Keratinocyte (primary cell): ENCODE measurements at places on chromosomes 7 and 10. TPM values are rescaled to one million over a fixed set of nuclear protein-coding genes. Genes with fewer than 3 reads are reported as not detected.

DNA sequence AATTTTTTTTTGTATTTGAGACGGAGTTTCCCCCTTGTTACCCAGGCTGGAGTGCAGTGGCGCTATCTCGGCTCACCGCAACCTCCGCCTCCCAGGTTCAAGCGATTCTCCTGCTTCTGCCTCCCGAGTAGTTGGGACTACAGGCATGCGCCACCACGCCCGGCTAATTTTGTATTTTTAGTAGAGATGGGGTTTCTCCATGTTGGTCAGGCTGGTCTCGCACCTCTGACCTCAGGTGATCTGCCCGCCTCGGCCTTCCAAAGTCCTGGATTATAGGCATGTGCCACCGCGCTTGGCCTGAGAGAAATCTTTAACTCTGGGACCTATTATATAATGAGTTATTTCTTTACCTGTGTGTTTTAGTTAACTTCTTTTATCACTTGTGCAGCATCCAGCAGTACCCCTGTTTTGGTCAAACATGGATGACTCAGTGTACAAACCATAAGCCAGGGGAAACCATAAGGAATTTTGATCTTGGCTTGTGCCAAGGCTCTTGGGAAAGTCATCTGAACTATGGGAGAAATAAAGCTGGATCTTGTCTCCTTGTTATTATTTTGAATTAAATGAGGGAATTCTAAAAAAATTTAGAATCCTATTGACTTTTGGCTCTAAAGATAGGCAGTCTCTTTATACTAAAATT lies 23.6 kb upstream of the ZRANB1 start:
- DNase-seq: no peak

GRCh38 chr10:16788125-16788524 lies 29.1 kb downstream of the RSU1 start:
- DNase-seq: no peak

DNA sequence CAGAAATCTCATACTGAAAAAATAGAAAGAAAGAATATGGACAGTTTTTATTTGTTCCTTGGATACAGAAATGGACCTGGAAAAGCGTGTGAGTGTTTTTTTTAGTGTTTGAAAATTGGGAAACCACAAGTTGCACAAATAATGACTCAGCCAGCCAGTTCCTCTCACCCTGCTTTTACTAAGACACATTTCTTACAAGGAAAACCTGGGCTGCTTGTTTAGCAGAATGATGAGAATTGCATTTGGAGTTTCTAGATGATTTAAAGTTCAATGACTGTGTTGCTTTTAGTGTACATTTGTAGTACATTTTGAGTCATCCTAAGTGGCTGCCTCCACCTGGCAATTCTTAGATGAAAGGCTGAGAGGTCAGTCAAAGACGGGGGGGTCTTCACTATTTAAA lies 218.7 kb downstream of the ABCA13 start:
- no peak for DNase-seq

The GRID1 gene
- 0.01 to 0.03 TPM (median 0.03 TPM) in 3 replicates for polyA plus RNA-seq

- no peak for DNase-seq
These were observed 334.4 kb downstream of the ADARB2 start for GRCh38 chr10:1402816-1403507.

DNA sequence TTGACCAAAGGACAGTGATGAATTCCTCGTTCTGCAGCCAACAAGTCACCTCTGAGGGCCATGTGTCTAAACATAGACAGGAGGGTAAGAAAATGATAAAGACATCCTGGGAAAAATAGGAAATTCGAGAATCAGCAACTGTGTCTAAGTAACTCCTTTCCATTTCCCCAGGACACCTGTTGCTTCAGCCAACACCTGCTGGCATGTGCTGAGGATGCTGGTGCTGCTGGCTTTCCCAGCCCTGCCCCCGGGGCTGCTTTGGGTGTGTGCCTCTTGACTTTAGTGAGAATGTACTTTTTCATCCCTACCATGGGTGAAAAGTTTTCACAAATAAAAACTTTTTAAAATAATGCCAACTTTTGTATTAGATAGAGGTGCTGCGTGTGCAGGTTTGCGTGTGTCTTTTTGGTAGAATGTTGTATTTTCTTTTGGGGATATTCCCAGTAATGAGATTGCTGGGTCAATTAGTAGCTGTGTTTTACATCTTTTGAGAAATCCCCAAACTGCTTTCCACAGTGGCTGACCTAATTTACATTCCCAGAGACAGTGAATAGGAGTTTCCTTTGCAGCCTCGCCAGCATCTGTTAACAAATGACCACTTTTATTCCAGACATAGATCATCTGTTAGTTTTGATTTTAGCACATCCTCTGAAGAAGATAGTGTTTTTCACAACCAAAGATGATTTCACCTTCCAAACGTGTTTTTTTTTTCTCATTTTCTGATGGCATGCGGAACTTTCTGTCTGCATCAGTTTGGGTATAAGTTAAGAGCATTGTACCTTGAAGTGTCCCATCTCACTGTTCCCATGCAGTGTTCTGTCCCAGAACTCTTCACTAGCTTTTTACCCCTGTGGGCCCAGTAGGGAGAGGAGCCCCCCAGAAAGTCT lies 104.2 kb upstream of the ACBD5 start:
- no peak for DNase-seq

The CLCN1 gene
- polyA plus RNA-seq: 0.03 to 0.05 TPM in 2 of 3 replicates, not detected in the other

- DNase-seq: no peak
These were observed 11.4 kb downstream of the DLD start for GRCh38 chr7:107902381-107902780.

- no peak for DNase-seq
These were observed 118.1 kb downstream of the INHBA start for GRCh38 chr7:41584746-41585145.
